GOT3 (cell line): ENCODE measurements at places on chromosomes 3 and 15.

DNA sequence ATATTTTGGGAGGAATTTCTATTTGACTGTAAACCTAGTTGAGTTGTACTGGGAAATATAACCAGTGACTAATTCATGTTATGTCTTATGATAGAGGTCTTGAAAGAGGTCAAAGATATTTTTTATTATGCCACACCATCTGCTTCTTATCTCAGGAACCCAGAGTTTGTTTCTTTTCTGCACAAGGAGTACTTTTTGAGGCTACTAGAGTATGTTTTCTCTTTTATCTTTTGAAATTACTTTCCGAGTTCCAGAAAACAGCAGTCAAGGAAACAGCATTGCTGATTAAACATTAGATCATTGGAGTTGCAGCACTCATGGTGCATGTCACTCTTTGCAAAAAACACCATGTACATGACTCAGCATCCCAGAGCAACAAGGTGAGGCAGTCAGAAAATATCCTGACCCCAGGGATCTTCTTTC, 645.8 kb upstream of the NR2F2 start:
- DNase-seq: no peak

GRCh38 chr3:115423170-115423569, 200.1 kb upstream of the GAP43 start:
- no peak for DNase-seq

GRCh38 chr3:130932979-130933378, 39.1 kb downstream of the ATP2C1 start:
- no peak for DNase-seq

GRCh38 chr3:15387735-15388134, 39.6 kb downstream of the METTL6 start:
- DNase-seq: no peak

DNA sequence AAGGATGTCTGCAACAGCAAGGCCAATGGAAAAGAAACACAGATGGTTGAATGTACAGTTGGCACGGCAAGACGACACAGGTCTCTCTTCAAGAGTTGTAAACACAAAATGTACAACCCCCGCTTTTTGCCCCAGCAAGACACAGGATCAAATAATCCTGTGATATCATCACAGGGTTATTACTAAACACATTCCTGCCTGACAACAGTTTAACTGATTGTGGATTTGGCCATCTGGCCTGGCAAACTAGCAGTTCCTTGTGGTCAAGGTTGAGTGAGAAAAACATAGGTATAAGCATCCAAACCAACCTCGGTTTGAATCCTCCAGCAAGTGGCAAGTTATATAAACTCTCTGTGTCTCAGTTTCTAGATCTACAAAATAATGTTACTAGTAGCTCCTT, 23.4 kb downstream of the PARP16 start:
- DNase-seq: no peak

GRCh38 chr3:14306142-14306541, 96.3 kb upstream of the SLC6A6 start:
- DNase-seq: no peak

DNA sequence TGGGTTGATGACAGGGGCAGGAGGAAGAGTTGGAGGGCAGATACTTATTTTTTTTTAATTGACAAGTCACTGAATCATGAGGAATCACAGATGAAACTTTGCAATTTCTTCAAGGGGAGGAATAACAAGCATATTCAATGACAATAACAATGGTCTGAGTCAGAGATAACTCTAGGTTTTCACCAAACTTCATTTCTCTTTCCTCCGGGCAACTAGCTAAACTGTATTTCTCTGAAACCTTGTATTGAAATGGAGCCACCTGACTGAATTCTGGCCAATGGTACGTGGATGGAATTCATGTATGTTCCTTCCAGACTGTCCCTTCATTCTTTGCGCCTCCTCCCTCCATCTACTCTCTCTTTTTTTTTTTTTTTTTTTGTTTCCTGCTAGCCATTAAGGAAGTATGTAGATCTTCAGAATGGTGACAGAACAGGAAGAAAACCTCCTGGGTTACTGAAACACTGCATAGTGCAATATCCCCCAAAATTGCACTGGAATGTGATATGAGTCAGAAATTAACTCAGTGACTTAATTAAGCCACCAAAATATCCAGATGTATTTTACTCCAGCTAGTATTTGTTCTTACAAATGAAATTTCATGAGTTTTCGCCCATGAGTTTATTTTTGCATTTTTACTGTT, 495.4 kb downstream of the OTOL1 start:
- no peak for DNase-seq

DNA sequence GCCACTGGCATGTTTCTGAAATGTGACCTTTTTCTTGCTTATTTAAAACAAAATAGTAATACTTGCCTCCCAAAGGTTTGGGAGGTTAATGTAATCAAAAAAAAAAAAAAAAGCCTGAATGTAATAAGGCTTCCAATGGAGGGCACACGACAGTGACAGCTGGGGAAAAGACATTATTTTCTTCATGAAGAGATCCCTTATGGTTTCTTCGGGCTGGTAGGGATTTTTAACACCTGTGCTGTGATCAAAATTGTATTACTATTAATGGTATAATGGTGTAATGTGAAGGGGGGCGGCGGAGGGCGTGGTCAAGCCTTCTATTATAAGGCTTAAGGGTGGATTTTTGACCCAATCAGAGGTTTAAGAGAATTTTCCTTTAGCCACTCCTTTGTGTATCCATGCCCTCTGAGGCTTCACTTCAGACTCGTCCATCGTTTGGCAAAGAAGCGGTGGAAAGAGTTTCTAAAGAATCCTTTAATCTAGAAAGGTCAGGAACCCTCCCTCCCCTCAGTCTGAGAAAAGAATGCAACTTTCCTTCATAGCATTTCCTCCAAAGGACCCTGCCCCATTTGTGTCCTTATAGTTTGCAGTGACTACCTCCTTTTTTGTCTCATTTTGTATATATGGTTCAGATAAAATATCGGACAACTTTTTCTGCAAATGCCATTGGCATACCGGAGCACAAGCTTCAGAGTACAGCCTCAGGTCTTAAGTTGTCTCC, 89.5 kb upstream of the CHD2 start:
- DNase-seq: no peak

GRCh38 chr3:183500981-183501704, 54.4 kb downstream of the KLHL6 start:
- DNase-seq: no peak

DNA sequence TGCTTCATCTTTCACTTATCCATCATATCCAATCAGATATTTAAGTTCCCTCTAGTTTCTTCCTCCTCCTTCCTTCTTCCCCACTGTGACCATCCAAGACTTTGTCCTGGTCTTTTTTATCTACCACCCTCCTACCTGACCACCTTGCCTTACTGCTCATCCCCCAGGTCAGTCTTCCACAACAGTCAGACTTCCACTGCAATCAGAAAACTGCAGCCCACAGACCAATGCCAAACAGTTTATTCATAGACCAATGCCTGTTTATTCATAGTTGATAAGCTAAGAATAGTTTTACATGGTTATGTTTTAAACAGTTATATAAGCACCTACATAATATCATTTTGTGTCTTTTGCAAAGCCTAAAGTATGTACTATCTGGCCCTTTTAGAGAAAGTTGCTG, 65.5 kb downstream of the TRIM69 start:
- no peak for DNase-seq
